ENCODE measurements at places on chromosomes 4 and X.
A peak's percentile ranks its signal among the peaks of the same experiment; 100 is the strongest.

DNA sequence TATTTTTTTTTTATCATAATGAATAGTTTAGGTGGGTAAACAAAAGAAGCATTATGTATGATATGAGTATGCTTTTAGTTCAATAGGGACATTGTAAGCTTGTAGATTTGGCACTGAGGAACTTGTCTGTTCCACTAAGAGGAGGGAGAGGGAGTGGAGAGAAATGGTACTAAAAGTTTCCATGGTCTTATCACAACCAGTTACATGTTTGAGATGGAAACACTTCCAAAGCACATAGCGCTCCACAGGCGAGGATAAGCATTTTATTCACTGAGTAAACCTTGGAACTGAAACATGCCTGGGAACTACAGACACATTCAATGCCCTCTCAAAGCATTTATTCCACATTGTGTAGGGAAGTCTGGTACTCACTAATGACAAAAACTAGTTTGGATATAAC is 15.5 kb downstream of the MYOZ2 start:
- DNase-seq: no peak

GRCh38 chrX:7647831-7648230 is 195.1 kb upstream of the VCX start:
- no peak for DNase-seq

GRCh38 chr4:156475322-156475721 is 496.3 kb downstream of the PDGFC start:
- DNase-seq: peak; percentile 40

DNA sequence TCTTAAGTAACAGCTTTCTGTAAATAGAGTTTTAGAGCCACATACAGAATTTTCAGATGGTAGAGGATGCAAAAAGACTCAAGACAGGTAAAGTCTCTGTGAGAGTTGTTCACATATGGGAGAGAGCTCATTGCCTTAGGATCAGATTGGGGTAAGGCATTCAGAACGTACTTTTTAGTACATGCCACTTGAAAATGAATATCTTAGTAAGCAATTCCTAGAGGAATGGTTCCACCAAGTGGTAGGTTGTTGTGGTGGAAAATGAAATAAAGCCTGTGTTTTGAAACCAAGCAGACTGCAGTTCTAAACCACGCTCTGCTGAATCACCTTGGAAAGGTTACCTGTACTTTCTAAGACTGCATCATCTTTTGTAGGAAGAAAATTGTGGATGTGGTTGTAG is 547.0 kb upstream of the LCORL start:
- peak; percentile 10 for DNase-seq

- DNase-seq: no peak
These were observed 1912.7 kb upstream of the TENM3 start for GRCh38 chr4:180330521-180330920.

DNA sequence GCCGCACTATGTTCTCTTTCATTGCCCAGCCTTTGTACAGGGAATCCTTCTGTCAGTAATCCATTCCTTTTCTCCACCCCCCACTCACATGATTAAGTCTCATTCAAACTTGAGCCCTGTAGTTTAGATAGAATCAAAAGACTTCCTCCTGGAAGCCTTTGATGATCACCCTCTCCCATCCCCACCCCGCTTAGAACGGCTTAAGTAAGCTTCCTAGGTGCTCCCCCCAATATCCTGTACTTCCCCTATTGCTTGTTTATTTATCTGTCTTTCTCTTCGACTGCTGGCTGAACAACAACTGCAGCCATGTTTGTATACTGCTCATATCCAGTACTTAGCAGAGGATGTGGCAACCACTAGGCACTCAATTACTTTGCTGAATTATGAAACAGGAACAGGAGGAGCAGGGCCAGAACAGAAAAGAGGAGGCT is 38.5 kb upstream of the GPC3 start:
- DNase-seq: no peak

DNA sequence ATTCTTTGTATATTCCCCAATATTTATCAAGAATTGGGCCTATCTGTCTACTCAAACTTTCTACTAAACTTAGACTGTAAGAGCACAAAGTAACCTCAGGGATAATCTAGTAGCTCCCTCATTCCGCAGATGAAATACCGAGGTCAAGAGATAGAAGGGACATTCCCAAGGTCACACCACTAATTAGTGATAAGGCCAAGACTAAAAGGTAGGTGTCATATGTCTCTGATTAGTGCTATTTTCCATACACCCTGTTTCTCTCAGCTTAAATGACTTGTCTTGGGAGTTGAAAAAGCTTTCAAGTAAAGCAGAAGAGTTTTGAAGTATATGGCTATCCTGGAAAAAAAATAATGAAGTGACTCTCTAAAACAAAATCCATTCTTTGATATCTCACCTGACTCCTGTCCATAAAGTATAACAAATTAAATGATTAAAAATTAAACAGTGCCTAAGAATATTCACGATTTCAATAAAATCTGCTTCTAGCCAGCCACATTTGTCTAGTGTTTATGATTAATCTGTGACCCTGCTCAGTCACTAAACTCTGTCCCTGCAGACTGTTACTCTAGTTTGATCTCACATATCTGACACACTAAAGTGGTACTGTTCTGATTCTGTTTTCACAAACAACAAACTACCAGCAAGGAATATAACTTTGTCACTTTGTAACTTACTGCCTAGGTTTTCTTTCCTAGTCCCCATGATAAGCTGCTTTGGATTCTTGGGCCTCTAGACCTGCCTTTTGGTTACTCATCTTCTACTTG is 10.3 kb downstream of the GPR174 start:
- no peak for DNase-seq

GRCh38 chrX:1500701-1501624 is 36.0 kb downstream of the P2RY8 start:
- no peak for DNase-seq

DNA sequence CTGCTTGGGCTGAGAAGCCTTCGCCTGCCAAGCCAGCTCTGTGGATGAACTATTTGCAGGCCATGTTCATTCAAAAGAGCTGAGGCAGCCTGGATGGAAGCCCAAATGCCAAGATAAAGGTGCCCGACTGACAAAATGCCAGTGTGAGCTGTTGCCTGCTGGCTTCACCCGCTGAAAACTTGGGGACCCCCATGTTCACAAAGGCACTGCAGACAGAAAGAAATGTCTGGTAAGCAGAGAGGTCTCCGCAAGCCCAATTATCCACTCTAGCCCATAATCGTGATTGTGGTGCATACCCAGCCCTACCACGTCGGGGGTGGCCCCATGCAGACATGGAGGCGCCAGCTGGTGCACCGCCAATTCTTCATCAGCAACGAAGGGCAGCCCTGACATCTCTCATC is 13.0 kb upstream of the SMIM20 start:
- no peak for DNase-seq

DNA sequence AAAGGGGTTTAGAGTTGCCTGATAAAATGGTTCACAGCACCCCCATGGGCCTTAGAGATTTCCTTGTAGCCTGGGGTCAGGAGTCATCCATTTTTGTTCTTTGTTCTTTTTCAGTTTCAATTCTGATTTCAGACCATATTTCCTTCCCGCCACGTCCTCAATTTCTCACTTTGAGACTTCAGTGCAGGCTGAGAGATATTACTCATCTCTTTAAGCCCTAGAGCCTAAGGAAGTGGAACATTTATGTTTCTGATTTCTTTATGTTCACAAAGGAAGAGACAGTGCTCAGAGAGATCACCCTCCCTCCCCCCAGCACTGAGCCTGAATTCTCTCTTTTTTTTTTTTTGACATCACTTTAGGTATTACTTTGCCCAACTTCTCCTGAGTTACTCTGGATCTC is 56.3 kb downstream of the MSN start:
- no peak for DNase-seq

DNA sequence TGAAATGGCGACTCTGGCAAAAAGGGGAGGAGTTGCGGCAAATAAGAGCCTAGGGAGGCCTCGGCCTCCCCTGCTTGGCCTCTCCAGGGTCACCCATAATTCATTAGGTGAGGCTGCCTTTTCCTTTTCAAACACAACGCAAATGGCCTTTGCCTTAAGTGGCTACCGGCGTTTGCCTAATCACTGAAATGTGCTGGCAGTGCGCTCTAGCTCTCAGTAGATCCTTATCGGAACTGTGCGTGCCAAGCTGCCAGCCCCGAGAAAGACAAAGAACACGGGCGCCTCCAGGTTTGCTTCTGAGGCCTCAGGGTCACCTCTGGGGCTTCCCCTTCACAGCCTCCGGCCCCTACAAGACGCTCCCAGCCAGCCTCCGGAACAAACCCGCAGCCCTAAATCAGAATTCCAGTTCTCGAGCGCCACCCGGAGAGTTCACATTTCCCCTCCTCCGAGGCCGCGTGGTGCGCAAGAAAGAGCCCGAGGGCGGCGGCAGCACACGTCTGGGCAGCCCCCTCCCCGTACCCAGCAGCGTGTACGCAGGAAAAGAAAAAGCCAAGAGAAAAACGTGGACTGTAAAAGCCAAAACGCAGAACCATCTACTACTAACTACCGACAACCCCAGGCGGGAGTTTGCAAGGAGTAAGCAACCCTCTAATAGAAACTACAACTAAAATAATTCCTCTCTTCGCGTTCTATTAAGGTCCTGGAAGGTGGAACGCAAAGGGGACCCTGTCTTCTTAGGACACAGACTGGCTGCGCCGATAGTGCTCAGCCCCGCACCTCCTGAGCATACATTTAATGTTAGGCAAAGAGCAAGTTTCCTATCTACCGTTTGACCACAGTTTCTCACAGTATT is 76.5 kb upstream of the BCOR start:
- no peak for DNase-seq

DNA sequence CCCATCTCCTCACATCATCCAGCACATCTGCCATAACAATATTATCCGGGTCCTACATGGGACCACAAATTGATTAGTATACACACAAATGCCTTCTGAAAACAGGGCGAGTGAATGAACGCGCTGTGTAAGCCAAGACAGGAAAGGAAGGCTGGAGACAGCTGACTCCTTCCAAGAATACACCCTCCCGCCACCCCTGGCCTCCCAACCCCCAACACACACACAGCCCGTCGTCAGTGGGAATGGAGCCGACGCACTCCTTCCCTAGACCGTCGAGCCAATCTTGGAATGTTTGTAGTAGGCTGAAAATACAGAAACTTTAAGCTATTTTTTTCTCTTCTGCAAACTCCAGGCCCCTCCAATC is 319 bp upstream of the MAGEH1 start:
- DNase-seq: no peak

- DNase-seq: no peak
These were observed 33.2 kb upstream of the YTHDC1 start for GRCh38 chr4:68383115-68383514.

DNA sequence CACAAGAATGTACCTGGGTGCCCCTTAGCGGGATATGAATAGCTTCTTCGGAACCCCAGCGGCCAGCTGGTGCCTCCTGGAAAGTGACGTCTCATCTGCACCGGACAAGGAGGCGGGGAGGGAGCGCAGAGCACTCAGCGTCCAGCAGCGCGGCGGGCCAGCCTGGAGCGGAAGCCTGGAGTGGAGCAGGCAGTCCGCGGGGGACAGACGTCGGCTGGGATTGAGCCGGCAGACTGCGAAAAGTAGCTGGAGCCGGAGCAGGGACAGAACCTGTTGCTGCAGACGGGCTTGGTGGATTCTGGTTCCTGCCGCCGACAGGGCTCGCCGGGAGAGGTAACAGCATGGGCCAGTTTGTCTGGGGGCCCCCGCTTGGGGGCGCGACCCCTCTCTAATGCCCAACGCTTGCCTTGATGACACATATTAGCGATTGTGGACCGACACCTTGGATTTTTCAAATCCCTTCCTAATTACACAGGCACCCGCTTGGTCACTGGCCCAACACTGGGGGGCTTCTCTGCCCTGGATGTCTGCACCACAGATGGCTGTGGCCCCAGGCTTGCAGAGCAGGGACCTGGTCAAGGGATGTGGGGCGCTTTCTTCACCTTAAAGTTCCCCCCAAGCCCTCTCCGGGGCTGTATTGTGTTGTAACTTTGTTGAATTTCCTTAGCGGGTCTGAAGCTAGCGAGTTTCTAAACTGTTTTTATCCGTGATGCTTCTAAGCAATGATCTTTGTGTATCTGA is at the start of gene NPFFR2:
Gene NPFFR2, plus strand, starts transcription at position 133 of the 741 bp plus-strand sequence. CDS start 96,592 bp downstream, outside the sequence.
- DNase-seq: no peak

GRCh38 chrX:42149765-42150164 is 226.4 kb upstream of the CASK start:
- no peak for DNase-seq

- no peak for DNase-seq
These were observed 34.1 kb downstream of the NAT8L start for GRCh38 chr4:2093265-2093664.

DNA sequence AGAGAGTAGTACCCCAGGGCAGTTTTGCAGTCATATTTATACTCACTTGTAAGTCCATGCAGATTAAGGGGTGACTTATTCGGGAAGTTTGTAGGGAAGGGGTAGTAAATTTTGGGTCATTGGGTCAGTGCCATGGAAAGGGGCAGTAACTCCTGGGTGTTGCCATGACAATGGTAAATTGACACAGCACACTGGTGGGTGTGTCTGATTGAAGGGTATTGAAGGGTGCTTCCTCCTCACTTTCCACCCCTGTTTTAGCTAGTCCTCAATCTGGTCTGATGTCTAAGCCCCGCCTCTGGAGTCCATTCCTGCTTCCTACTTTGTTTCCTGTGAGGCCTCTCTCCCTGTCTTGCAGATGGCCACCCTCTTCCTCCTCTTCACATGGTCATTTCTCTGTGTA is 11.9 kb downstream of the ODAPH start:
- no peak for DNase-seq

- no peak for DNase-seq
These were observed 592.5 kb downstream of the PCDH18 start for GRCh38 chr4:136939781-136940180.

GRCh38 chr4:124018383-124019317 is 622.1 kb downstream of the SPRY1 start:
- no peak for DNase-seq

DNA sequence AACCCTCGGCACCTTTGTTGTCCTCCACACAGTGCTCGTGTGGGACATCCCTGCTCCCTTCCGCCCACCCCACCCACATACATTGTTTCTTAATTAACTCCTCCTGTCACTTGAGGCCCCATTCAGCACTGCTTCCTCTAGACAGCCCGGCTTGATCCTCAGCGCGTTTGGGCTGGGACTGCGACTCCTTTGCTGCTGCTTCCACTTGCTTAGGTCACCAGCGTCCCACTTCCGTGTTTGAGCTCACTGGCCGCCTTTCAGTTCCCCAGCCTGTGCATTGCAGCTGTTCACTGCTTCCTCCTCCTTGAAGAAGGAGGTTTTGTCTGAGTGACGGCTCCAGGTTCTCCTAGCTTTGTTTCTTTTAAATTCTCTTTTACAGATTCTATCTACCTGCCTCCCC is 16.1 kb downstream of the RNF4 start:
- DNase-seq: peak; percentile 35

GRCh38 chrX:41302370-41302769 is 31.6 kb upstream of the DDX3X start:
- no peak for DNase-seq

- DNase-seq: no peak
These were observed 55.8 kb downstream of the FGF16 start for GRCh38 chrX:77502951-77503525.

DNA sequence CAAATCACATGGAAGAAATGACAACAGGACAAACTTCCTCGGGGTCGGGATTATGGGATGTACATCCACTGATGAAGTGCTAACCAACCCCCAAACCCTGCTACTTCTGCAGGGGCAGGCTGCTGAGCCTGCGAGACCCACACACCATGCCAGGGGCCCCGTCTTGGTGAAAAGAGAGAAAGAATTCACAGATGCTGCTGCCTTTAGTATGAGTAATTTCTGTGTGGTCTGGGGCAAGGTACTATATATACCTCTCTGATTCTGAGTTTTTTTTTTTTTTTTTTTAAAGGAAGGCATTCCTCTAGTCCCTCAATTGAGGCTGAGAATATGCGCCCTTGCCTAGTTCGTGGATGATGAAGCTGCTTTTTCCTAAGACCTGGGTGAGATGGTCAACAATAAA is 24.8 kb downstream of the PDHA1 start:
- no peak for DNase-seq

- DNase-seq: no peak
These were observed 128.7 kb upstream of the PJA1 start for GRCh38 chrX:69293776-69294601.
